ENCODE measurements at places on chromosomes 4 and X. TPM values are rescaled to one million over a fixed set of nuclear protein-coding genes. Genes with fewer than 3 reads are reported as not detected.

- H3K27ac ChIP-seq, result no peak overlapping the region
- H3K36me3 ChIP-seq, result no peaks in the 10 kb centered on the region
- no peak for DNase-seq
- no peak overlapping the region for H3K4me3 ChIP-seq
Observed at GRCh38 chr4:61532336-61533000, 332.3 kb downstream of the ADGRL3 start.

- no peaks in the 10 kb centered on the region for H3K36me3 ChIP-seq
- H3K27me3 ChIP-seq, result no peaks in the 10 kb centered on the region
- H3K27ac ChIP-seq, result no peak overlapping the region
- no peaks in the 10 kb centered on the region for H3K4me1 ChIP-seq
- no peak overlapping the region for H3K4me3 ChIP-seq
Observed at GRCh38 chrX:57227691-57228090, 58.8 kb upstream of the FAAH2 start.

DNA sequence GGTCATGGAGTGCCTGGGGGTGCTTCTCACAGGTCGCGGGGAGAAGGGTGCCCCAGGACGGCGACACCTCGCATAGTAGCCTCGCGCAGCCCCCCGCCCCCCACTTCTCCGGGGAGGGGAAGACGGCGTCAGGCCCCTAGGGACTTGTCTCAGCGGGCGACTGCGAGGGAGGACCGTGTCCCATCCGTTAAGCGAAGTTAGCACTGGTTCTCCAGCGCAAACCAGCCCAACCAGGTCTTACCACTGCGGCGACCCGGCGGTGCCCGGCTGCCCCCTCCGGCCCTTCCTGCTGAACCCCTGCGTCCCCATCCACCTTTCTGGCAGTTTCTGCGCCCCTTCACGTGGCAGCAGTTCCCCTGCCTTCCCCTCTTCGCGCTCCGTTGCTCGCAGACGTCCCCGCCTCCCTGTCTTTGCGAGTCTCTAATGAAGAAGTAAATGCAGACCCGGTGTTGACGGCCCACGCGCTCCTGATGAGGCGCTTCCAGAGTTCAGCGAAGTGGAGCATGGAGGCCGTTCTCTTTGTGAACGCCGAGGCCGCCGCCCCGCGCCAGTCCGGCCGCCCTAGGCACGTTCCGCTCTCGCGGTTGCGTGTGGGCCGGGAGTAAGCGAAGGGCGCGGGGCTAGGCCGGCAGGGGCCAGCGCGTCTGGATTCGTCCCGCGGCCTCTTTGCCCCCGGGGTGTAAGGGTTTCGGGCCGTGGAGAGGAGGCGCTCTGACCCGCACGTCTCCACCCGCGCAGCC, 3.0 kb downstream of the SLIT2 start:
- peak; percentile 74 for DNase-seq
- peak overlapping the region; percentile 51 for H3K4me3 ChIP-seq
- no peak overlapping the region for H3K27ac ChIP-seq
- H3K4me1 ChIP-seq, result peaks cover 57% of the 10 kb centered on the region

- peak; percentile 47 for DNase-seq
- peaks cover 62% of the 10 kb centered on the region for H3K4me1 ChIP-seq
- no peaks in the 10 kb centered on the region for H3K27me3 ChIP-seq
- H3K36me3 ChIP-seq, result no peaks in the 10 kb centered on the region
Observed at GRCh38 chrX:150455215-150455608, 92.1 kb downstream of the MAMLD1 start.

Gene SAGE1
- total RNA-seq, result not detected

All from SJSA1 (cell line).